Stimulated activated CD4-positive, alpha-beta T cell treated with anti-CD3 and anti-CD28 coated beads, Interleukin-15, amount 100 ng/mL, for 1 hour (primary cell): ENCODE measurements at places on chromosomes 13 and 19.

DNA sequence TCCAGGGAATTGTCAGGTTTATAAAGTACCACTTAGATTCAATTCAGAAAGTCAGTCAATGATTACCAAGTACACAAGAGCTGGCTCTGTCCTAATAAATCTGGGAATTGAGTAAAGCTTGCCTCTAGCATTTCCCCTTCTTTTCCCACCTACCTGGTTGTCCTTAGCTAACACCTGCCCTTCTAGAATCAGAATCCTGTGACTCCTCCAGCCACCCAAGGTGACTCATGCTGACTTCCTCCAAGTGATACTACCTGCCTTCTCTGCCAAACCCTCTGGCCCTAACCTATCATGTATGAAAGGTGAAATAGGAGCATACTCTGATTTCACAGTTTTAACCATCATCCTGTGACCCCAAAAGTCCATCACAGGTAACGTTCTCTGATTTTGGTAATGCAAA is 151.2 kb downstream of the DIAPH3 start:
- no peak for DNase-seq

DNA sequence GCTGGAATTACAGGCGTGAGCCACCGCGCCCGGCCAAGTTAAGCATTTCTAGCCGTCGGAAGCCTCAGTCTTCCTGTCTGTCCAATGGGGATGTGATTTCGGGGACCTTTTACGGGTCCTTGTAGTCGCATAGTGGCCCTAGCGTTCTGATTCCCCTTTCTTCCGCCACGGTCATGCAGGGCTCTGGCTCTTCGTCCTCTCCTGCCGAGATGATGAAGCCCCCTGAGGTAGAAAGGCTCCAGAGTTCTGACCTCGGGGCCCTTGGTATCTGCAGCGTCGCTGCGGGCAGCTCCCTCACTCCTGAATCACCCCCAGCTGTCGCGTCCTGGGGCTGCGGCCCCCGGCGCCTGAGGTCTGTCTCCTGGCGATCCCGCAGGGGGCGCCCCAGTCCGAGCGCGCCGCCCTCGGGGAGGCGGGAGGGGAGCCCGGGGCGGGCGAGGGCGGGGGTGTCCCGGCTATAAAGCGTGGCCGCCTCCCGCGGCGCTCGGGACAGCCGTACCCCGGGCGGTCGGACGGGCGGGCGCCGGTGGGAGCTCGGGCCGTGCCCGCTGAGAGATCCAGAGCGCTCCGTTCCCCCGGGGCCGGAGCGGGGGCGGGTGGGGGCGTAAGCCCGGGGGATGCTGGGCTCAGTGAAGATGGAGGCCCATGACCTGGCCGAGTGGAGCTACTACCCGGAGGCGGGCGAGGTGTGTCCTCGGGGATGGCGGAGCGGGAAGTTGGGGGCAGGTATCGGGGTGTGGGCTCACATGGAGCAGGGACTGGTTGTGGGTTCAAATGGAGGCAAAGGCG is at the start of gene FOXA3:
Gene FOXA3, plus strand, starts transcription at position 487 of the 789 bp plus-strand sequence. Its CDS starts 131 bp downstream, at position 618.
- peak; percentile 26 for DNase-seq

GRCh38 chr19:17504030-17504429 is 7.4 kb upstream of the PGLS start:
- DNase-seq, result no peak

DNA sequence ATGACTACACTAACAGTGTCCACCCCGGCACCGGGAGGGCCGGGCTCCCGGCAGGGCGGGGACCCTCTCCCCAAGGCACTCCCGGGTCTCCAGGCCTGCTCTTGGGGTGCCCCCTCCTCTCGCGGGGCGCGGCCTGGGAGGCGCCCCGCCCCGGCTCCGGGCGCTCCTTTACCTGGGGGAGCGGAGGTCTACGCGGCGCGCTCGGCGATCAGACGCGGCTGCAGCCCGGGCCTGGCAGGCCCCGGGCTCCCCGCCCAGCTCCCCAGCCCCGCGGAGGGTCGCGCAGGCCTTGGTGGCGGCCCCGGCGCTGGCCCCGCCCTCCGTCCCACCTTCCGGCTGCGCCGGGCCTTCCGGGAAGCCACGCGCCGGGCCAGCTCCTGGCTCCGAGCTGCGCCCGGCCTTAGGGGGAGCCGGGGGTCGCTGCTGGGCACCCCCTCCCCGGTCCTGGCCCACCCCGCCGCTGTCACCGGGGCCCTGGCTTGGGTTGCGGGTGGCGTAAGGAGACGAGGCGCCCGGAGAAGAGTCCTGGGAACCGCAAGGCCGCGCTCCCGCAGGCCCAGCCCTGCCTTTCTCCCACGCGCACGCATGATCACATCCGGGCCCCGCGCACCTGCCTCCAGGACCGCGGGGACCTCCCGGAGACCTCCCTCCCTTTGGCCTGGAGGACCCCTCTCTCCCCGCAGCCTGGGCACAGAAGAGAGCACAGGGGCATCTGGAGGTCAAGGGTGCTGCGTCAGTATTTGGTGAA is at the start of gene C19orf12:
Gene C19orf12, minus strand, starts transcription at position 309 of the 748 bp plus-strand sequence. CDS start 6,848 bp downstream, outside the sequence.
- peak; percentile 57 for DNase-seq

DNA sequence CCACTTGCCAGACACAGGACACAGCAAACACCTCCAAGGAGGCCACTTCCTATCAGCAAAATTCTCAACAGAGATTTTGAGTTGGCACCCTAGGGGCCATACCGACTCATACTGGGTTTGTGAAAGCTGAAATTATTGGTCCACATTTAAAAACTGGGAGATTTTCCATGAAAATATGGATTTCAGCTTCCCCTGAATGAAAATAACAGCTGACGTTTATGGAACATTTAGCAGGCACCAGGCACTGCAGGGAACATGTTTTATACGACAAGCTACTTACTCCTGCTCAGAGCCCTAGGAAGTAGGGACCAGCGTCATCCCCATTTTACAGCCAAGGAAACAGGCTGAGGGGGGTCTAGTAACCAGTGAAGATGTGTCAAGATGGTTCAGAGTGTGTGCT is 169.3 kb downstream of the IER2 start:
- no peak for DNase-seq

GRCh38 chr19:23436318-23436717 is 41.0 kb upstream of the ZNF91 start:
- no peak for DNase-seq

DNA sequence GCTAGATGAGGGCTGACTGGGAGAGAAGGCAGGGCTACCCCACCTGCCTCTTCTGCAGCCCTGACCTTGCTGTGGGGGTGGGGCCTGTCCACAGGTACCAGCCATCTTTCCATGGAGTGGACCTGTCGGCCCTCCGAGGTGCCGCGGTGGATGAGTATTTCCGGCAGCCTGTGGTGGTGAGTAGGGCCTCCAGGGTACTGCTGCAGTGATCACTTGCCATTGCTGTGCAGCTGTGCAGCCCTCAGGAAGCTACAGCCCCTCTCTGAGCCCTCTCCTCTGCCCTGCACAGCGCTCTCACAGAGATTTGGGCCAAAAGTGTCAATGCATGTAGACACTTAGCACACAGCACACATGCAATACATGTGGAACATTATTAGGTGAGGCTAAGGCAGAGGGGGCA is 11.8 kb downstream of the YIPF2 start:
- DNase-seq, result no peak

DNA sequence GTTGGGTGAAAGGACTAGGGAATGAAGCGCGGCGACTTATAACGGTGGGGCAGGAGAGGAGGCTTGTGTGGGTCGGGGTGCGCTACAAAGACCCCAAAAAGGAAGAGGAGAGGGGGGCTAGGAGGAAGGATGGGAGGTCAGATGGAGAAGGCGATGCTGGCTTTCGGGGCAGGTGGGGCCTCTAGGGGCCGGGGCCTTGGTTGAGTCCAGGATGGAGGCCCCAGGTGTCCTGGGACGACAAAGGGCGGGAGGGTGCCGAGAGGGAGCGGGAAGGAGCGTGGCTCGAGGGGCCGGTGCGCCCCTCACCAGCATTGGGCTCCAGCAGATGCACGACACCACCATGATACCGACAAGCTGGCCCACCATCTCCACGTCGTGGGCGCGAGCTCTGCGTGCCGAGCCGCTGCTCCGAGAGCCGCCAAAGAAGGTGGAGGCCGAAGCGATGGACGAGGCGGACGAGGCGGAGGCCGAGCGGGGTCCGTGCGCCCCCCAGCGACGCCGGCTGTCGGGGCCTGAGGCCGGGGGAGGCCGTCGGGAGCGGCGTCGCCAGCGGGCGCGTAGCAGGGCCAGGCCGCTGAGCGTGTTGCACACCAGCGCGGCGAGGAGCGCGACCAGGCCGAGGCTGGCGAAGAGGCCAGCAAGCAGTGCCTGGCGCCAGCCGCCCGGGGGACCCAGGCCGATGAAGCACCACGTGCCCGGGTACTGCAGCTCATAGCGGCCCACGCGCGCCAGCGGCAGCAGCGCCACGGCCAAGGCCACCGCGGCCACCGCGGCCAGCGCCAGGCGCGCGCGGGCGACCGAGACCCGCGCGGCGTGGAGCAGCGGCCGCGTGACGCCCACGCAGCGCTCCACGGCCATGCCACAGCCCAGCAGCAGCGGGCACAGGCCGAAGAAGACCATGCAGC is 1.8 kb downstream of the PTGER1 start:
- DNase-seq, result no peak

- DNase-seq, result no peak
Observed at GRCh38 chr19:15297416-15298224, 34.7 kb downstream of the BRD4 start.

GRCh38 chr13:43822969-43823368 is 36.2 kb upstream of the ENOX1 start:
- DNase-seq, result no peak

GRCh38 chr19:50214699-50215543 is 11.5 kb downstream of the MYH14 start:
- no peak for DNase-seq

- no peak for DNase-seq
Observed at GRCh38 chr13:99125326-99125915, 75.2 kb upstream of the UBAC2 start.

GRCh38 chr13:25135896-25136295 is 36.2 kb downstream of the AMER2 start:
- no peak for DNase-seq

DNA sequence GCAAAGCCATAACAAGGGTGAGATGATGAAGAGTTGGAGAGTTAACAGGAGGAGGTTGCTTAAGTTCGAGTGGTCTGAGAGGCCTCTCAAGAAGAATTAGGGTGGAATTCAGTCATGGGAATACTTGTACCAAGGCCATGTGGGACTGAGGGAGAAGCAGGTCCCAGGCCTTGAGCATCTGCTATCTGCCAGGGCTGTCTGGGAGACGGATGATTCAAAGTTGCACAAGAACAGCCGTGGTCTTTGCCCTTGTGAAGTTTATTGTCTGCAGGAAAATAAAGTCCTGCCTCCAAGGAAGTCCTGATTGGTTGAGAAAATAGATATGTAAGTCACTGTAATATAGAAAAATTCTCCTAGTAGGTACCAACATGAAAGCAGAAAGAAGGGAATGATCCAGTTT is 178.8 kb upstream of the RFC3 start:
- DNase-seq, result no peak

GRCh38 chr13:32153056-32153455 is 121.5 kb downstream of the FRY start:
- DNase-seq, result no peak

DNA sequence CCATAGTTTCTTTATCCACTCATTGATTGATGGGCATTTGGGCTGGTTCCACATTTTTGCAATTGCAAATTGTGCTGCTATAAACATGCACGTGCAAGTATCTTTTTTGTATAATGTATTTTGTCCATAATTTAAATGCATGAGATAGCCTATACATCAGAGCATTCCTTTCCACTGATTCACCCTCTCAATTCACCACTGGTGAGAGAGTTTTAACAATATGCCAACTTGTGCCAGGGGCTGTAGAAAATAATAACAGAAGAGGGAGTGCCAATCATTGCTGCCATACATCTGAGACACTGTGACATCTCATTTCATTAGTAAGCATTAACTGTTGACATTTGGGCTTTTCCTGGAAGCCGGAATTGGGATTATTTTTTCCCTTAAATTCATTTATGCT is 125.1 kb downstream of the RAP2A start:
- no peak for DNase-seq

- no peak for DNase-seq
Observed at GRCh38 chr13:114025714-114026431, 52.0 kb upstream of the C13orf46 start.

- DNase-seq, result no peak
Observed at GRCh38 chr13:41610404-41610803, 153.1 kb downstream of the RGCC start.

GRCh38 chr13:111423168-111423785 is 102.8 kb downstream of the TEX29 start:
- DNase-seq, result no peak

DNA sequence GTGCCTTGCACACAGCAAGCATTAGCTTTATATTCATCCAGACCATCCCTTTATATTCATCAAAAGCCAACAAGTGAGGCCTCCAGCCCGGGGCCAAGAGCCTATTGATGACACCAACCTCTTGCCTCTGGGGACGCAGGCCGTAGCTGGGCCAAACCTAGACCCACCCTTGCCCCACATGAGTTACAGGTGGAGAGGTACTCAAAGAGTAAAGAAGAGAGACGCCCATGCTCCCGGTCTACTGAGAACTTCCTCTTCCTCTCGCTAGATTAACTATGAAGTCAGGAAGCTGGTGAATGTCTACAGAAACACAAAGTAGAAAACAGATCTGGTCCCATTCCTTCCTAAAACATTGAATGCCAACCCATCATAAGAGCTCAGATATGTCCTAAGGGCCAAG is 3.8 kb upstream of the MLNR start:
- no peak for DNase-seq

DNA sequence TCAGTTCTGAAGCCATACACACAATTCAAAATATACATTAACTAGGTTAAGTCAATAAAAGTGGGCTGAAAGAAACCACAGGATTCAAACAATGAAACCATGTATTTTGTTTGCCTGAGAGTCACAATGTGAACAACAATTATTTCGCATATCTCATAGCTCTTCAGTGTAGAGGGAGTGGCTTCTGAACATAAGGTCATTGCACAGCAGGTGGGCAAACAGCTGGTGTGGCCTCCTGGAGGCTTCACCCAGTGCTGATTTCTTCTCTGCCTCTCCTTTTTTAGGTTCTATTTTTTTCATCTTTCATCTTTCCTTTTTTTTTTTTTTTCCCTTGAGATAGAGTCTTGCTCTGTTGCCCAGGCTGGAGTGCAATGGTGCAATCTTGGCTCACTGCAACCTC is 40.4 kb upstream of the ZNF254 start:
- DNase-seq, result no peak

GRCh38 chr13:71605744-71606143 is 261.3 kb downstream of the DACH1 start:
- no peak for DNase-seq

DNA sequence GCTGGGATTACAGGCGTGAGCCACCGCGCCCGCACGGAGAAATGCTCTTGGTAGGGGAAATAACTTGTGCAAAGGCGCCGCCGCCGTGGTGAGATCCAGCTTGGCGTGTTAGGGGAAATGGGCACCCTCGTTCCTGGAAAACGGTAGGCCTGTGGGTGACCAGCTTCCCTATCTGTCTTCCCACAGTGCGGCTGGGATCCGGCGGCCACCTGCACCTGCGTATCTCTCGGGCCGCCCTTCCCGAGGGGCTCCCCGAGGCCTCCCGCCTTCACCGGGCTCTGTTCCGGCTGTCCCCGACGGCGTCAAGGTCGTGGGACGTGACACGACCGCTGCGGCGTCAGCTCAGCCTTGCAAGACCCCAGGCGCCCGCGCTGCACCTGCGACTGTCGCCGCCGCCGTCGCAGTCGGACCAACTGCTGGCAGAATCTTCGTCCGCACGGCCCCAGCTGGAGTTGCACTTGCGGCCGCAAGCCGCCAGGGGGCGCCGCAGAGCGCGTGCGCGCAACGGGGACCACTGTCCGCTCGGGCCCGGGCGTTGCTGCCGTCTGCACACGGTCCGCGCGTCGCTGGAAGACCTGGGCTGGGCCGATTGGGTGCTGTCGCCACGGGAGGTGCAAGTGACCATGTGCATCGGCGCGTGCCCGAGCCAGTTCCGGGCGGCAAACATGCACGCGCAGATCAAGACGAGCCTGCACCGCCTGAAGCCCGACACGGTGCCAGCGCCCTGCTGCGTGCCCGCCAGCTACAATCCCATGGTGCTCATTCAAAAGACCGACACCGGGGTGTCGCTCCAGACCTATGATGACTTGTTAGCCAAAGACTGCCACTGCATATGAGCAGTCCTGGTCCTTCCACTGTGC is 2.4 kb downstream of the GDF15 start:
- DNase-seq, result peak; percentile 73
